Urinary bladder (tissue), 4 donors: ENCODE measurements at places on chromosomes 6 and 20. TPM values are rescaled to one million over a fixed set of nuclear protein-coding genes. Genes with fewer than 3 reads are reported as not detected.

GRCh38 chr20:64083378-64083803 lies 807 bp downstream of the LKAAEAR1 start:
- no peak for DNase-seq

GRCh38 chr6:34317172-34317477 lies 68.3 kb upstream of the SMIM29 start:
- DNase-seq = no peak

DNA sequence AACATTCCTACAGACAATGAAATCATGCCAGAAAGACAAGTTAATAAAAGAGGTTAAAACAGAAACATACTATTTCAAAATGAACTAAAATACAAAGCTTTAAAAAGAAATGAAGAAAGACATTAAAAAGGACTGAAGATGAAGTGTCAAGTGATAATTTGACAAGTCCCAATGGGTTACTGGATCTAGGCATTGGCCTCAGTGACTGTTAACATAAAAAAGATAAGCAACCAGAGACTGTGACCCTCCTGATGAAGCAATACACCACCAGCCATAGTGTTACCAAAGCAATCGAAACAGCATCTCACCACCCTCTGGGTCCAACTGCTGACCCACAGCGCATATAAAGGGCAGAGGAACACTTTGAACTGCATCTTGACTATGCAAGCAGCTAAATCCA lies 130.3 kb downstream of the FIG4 start:
- DNase-seq = no peak

GRCh38 chr6:43174263-43175112 lies 3.4 kb downstream of the SRF start:
- peak; percentile 94 for DNase-seq

GRCh38 chr6:170276369-170277057 lies 14.4 kb downstream of the DLL1 start:
- DNase-seq = no peak

Gene DEFB132
- 0.04 TPM for polyA plus RNA-seq

Gene CDH4
- polyA plus RNA-seq = 0.04 TPM
